ENCODE measurements at places on chromosomes 12 and 14.

- DNase-seq = no peak
These were observed 31.0 kb downstream of the NINJ2 start for GRCh38 chr12:632102-632696.

DNA sequence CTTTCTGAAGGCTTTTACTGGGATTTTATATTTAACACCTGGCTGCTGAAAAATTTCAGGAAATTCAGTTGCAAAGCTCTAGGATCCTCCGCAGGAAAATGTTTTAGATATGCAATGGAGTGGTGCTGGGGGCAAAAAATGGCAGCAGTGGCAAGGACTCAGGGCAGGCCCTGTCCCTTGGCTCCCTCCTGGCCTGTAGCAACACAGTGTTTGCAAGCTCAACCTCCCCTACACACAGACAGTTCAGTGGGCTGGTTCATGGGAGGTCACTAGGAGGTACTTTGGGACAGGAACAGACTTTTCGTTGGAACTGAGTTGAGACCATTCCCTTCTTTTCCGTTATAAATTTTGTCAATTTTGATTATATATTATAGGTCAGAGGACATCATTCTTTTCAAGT is 270.4 kb downstream of the ADAMTS20 start:
- no peak for DNase-seq

GRCh38 chr14:53295985-53296582 is 143.0 kb upstream of the DDHD1 start:
- peak; percentile 28 for DNase-seq

DNA sequence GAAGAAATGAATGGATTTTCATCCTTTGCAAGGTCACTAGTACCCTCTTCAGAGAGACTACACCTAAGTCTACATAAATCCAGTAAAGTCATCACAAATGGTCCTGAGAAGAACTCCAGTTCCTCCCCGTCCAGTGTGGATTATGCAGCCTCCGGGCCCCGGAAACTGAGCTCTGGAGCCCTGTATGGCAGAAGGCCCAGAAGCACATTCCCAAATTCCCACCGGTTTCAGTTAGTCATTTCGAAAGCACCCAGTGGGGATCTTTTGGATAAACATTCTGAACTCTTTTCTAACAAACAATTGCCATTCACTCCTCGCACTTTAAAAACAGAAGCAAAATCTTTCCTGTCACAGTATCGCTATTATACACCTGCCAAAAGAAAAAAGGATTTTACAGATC is 40.8 kb downstream of the SPATA7 start:
- DNase-seq = no peak

DNA sequence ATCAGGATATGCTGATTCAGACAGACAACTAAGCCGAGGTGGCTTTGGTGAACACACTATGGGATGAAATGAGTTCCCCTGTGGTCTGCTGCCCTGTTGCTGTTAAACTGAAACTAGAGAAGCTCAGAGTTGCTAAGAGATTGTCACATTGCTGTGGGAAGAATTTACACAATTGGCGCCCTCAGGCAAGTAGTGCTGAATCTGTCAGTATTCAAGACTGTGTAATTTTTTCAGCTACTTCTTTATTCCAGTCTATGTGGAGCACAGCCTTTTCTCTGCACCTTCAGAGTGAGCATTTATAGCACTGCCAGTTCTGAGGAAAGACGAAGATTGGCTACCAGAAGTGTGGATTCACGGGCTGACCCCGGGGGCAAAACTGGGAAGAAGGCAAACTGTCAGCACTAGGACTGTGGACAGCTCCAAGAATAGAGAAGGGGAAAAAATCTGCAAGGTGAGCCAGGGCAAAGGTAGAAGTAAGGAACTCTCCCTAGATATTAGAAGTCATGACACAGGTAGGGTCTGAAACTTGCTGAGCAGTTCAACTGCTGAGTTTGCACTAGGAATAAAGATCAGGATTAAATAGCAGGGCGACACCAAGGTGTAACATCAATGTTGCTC is 218.8 kb upstream of the TMPO start:
- peak; percentile 45 for DNase-seq

DNA sequence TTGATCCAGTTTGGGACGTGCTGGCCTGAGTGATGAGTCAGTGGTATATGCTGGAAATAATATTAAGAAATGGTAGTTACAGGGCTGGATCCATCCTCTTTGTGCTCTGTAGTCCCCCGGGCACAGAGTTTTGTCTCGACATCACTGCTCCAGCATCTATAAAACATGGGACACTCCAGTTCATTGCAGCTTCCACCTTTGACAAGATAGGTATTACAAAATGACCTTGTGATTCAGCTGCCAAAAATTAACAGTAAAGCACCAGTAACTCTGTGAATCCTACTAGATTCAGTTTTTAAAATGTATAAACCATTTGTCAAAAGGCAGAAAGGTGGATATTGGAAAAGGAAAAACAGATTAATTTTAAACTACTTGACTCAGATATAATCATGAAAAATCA is 14.6 kb upstream of the GNG2 start:
- DNase-seq = no peak

DNA sequence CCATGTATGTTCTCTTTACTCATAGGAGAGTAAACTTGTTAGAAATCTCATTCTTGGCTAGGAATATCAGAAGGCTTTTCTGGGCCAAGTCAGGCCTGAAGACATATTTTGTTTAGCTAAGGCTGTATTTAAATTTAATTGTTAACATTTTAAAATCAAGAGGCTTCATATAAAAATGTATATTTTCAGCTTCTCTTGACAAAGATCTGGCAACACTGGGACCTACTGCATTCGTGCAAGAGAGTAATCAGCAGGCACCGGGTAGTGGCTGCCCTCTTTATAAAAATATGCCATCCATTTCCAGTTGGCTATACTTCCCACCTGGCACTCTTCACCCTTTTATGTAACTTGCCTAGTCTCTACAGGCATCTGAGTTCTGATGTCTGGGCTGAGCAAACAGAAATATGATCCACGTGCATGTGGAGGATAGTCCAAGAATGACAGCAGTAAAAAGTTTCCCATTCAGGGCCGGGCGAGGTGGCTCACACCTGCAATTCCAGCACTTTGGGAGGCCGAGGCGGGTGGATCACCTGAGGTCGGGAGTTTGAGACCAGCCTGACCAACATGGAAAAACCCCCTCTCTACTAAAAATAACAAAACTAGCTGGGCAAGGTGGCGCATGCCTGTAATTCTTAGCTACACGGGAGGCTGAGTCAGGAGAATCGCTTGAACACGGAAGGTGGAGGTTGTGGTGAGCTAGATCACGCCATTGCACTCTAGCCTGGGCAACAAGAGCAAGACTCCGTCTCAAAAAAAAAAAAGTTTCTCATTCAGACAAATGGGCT is 2.0 kb upstream of the SOS2 start:
- no peak for DNase-seq

GRCh38 chr12:64407342-64408223 is 3.4 kb downstream of the XPOT start:
- no peak for DNase-seq

GRCh38 chr14:29227631-29228030 is 461.0 kb downstream of the FOXG1 start:
- no peak for DNase-seq

- no peak for DNase-seq
These were observed 127.6 kb downstream of the WIF1 start for GRCh38 chr12:64993461-64993860.

GRCh38 chr12:124774462-124775167 is 89.0 kb downstream of the SCARB1 start:
- no peak for DNase-seq

DNA sequence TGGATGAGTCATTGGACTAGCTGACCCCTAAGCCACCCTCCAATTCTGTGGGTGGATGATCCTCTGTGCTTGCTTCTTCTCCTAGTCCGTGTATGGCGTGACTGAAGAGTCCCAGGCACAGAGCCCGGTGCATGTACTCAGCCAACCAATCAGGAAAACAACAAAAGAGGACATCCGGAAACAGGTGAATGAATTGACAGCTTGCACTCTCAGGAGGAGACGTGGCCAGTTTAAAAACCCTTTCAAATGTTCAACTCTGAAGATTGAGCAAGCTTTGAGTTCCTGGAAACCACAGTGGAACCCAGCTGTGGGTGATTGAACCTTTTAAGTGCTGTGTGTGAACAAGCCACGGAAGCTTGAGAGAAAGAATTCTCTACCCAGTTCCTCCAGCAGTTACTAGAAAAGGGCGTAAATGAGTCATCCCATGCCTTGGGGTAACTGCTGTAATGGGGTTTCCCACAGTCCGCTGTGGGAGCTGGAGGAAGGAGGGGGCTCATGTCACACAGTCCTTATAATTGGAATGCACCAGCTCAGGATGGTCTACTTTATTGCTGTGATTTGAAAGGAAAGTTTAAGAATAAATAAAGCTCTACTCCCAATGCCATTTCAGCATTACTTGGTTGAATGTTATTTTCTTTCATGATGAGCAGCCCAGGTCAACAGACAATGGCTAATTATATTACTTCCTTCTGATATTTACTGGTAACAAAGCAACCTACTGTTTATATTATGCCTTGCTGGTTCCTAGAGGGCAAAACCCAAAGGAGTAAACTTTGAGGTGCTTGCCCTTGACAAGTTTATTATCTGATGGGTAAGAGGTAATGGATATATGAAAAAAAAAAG is 417.0 kb downstream of the DPF3 start:
- DNase-seq = no peak

GRCh38 chr12:25992026-25992782 is 33.7 kb downstream of the RASSF8 start:
- DNase-seq = no peak

DNA sequence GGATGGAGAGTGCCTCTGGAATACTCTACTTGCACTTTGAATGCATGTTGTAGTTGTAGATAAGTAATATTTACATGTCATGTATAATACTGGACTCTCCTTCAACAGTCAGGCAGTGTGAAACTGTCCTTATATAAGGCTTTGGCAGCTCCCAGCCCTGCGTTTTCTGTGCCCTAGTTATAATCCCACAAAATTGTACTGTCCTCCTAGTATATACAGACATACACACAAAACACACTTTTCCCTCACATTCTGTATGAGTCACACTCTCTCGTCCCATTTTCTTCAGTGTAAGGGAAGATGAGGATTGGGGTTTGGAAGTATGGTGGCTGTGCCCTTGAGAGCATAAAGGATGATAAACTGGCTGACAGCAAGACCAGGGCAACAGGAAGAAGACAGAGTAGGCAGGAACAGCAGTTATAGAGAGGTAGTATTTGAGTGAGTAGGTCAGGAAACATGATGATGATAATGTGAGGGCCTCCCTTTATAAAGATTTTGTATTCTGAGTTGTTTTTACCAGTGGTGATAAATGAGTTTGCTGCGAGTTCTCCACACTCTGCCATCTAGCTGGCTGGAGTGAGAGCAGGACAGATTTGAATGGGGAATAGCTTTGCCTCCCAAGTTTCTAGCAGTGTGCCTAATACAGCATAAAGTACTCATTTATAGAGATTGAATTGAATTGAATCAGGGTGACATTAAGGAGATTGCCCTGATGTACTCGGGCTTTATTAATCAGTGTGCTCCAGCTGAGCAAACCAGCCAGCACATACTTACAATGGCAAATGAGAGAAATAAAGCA is 5.0 kb downstream of the CREBL2 start:
- DNase-seq = no peak

DNA sequence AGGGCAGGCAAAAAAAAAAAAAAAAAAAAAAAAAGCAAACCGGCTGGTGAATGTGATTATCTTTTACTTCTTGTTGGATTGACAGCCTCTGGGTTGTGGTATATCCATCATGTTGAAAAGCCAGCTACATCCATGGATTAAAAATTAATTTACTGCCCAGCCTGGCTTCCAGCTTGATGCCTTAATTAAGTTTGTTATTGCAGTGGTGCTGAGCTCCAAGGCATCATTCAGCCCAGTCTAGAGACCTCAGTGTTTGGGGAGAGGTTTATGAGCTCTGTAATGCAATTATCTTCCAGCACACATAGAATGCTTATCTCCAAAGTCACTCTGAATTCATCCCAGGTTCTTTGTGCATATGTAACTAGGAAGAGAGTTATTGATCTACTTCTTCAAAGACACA is 114.8 kb downstream of the RIMBP2 start:
- DNase-seq = no peak

- no peak for DNase-seq
These were observed 318.8 kb upstream of the FKBP4 start for GRCh38 chr12:2475984-2476383.

DNA sequence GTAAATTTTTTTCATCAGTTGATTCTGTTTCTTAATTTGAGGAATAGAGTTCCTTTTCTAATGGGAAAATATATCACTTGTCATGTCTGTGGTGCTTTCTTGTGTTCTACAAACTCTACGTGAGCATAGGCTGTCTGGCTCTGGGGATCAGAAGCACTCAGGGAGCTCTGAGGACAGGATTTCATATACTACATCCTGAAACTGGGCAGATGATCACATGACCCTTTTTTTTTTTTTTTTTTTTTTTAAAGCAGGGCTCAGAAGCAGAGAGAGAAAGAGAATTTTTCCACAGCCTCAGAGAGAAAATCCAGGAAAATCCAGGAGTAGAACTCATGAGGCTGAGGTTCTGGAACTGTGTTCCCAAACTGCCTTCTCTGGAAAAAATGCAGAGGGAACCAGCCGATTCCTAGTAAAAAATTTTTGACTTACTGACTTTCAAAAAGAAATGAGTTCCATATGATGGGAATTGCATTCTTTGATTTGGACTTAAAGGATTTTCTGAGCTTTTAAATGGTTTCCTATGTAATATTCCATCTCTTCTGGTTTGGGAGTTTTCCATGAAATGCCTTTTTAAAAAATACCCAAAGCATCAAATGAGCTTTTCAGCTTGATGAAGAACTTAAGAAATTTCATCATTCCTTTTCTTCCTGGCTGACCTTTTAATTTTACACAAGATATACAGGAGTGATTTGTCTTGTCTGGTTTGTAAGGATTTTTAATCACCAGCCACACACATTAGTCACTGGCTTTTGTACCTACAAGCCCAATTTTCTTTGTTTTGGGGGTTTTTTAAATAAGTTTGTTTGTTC is 183.1 kb upstream of the HIF1A start:
- DNase-seq = no peak

DNA sequence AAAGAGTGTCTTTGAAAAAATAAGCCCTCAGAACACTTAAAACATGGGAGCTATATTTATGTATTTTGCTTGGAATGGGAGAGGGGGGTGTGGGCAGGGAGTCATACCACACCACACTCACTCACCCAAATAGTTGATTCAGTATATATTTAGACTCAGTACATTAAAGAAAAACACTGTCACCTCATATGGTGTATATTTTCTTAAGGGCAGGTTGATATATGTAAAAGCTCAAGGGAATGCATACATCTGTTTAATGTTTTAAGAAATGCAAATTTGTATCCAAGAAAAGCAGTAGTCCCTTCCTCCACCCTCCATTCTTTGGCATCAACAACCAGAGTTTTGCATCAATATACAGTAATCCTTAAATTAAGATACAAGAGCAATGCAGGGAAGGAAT is 1.4 kb downstream of the NFYB start:
- no peak for DNase-seq

- no peak for DNase-seq
These were observed 168.7 kb upstream of the CPNE8 start for GRCh38 chr12:39074063-39074462.

DNA sequence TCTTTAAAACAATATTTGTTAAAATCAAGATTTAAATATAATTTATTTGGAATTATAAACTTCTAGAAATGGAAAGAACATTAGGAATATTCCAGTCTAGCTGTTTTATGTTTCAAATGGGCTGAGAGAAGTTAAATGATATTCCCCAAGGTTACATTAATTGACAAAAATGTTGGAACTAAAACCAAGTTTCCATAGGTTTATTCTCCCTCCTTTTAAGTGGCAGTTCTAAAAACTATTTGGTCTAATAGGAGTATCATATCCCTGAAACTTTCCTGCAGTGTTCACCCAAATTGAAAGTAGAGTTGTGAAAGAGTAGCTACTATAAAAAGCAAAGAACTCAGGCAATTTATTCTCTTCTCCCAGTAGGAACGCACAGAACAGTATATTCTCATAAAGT is 1185.5 kb downstream of the LRFN5 start:
- DNase-seq = no peak

- DNase-seq = no peak
These were observed 1.3 kb upstream of the GNPTAB start for GRCh38 chr12:101832030-101832429.

Data from nephron progenitor cell (in vitro differentiated cells).